ENCODE measurements at places on chromosomes 13 and 19. TPM values are rescaled to one million over a fixed set of nuclear protein-coding genes. Genes with fewer than 3 reads are reported as not detected.

CLEC4G gene
- not detected for total RNA-seq

SIGLEC5 gene
- total RNA-seq = not detected

LILRA5 gene
- total RNA-seq = not detected

HSH2D gene
- total RNA-seq = not detected

GAS6 gene
- total RNA-seq = 10.8 TPM

ENOX1 gene
- total RNA-seq = 1.2 TPM

VSIG10L gene
- 0.25 TPM for total RNA-seq

RDH8 gene
- total RNA-seq = not detected

C13orf46 gene
- 0.68 TPM for total RNA-seq

SMIM17 gene
- total RNA-seq = 0.13 TPM

IGFL1 gene
- total RNA-seq = not detected

PSG3 gene
- total RNA-seq = not detected

ZNF284 gene
- 3.3 TPM for total RNA-seq
